Skeletal muscle cell (primary cell): ENCODE measurements at places on chromosomes 6 and 20.

GRCh38 chr6:170452767-170453545 lies 100.2 kb downstream of the PSMB1 start:
- DNase-seq = no peak

GRCh38 chr6:20933057-20933788 lies 399.0 kb downstream of the CDKAL1 start:
- no peak for DNase-seq

- DNase-seq = no peak
These were observed 8.8 kb downstream of the DUSP15 start for GRCh38 chr20:31861385-31862156.

DNA sequence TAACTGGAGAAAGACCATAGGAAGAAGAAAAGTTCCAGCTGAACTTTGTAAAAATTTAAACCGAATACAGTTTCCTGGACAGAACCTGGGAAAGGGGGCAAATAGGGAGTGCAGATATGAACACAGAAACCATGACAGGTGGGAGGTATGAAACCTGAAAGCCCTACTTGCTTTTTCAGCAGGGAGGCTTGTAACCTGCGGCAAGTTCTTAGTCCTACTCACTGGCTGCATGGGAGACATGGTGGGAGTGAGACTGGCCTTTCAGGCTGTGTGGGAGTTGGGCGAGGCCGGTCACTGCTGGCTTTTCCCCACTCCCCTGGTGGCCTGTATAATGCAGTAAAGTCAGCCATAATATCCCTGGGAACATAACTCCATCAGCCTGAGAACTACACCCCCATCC lies 54.2 kb downstream of the ROS1 start:
- no peak for DNase-seq

DNA sequence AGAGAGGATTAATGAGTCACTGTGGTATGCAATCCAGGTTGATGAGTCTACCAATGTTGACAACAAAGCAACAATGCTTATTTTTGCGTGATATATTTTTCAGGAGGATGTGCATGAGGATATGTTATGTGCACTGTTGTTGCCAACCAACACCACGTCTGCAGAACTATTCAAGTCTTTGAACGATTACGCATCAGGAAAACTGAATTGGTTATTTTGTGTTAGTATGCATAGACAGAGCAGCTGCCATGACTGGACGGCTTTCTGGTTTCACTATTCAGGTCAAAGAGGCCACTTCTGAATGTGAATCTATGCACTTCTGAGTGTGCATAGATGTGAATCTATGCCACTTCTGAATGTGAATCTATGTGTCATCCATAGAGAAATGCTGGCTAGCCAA lies 134.0 kb upstream of the GRIK2 start:
- no peak for DNase-seq

DNA sequence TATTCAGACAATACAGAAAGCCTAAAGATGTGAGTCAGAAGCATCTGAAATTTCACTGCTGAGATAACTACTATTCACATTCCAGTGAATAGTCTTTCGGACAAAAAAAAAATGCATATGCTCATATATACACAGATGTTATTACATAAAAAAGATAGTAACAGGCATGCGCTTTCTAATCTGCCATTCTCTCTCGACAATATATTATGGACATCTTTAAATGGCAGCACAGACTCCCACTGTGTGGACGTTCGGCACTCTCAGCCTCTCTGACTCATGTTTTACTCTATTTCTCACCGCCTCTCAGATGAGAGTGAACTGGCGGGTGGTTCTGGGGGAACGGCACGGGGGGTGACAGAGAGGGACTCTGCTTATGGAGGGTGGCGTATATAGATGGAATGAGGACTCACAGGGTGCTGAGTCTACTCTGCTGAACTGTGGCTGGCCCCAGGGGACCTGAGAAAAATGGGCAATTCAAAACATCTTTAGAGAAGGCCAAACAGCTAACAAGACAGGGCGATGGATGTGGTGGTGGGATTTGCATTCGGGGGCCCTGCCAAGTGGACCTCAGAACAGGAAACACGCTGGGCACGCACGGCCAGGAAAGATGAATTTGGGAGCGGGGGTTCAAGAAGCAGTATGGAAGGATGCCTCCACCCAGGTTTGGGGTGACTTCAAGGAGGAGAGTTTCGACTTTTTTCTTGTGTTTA lies 68.9 kb downstream of the MDGA1 start:
- DNase-seq = no peak

DNA sequence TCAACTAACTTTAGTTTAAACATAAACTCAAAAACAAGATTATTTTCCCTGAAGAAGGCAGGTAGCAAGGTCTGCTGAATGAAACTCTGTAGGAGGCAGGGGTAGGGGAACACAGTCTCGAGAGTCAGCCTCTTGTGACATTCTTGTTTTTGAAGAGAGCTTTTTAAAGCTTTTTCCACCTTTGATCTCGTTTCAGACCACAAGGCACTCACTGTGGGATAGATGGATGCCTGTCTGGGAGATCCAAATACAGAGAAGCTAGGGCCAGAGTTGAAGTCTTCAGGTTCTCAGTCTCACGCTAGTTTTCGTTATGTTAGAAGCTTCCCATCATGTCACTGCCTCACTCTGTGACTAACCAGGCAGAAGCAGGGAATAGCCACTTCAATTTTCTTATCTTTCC lies 14.9 kb downstream of the F13A1 start:
- DNase-seq = no peak

GRCh38 chr6:32855467-32856174 lies 1.6 kb downstream of the PSMB9 start:
- DNase-seq = no peak

GRCh38 chr6:24492475-24492874 lies 2.3 kb upstream of the ALDH5A1 start:
- no peak for DNase-seq

GRCh38 chr6:77688649-77689048 lies 35.8 kb downstream of the MEI4 start:
- DNase-seq = no peak

DNA sequence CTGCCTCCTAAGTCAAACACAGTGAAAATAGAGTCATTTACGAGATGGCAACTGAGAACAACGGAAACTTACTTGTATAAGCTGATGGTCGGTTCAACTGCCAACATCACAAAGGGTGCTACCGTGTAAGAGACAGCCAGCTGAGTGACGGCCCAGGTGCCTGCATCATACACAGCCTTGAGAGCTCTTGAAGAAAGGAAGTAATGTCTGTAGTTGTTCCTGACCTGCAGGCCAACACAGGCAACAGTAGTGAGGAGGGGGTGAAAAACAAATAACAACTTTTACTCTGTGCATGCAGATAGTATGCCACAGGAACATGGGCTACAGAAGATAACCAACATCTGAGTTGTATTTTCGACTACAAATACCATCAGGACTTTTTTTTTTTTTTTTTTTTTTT lies 102.7 kb downstream of the MBOAT1 start:
- DNase-seq = no peak

DNA sequence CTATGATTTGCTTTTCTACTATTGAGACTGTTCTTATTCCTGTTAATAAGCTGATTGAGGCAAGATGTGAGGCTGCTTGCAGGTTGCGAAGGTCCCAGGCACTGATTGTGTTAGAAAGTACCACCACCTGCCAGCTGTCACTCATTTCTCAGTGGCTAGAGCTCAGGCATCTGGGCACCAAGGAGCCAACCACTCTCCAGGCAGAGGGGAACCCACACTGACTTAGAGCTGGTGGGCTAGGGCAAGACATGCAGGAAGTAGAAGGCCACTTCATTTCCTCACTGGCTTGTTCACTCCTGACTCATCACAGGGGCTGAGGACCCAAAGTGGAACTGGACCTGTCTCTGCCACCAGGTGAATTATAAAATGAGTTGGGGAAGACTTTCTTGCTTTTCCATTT lies 7.8 kb upstream of the DLL1 start:
- DNase-seq = no peak

DNA sequence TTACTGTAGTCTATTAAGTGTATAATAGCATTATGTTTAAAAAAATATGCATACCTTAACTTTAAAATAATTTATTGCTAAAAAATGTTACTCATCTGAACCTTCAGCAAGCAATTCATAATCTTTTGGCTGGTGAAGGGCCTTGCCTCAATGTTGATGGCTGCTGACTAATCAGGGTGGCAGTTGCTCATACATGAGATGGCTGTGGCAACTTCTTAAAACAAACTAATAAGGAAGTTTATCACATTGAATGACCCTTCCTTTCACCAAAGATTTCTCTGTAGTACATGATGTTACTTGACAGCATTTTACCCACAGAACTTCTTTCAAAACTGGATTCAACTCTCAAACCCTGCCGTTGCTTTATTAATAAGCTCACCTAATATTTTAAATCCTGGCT lies 84.0 kb downstream of the TASP1 start:
- DNase-seq = no peak

DNA sequence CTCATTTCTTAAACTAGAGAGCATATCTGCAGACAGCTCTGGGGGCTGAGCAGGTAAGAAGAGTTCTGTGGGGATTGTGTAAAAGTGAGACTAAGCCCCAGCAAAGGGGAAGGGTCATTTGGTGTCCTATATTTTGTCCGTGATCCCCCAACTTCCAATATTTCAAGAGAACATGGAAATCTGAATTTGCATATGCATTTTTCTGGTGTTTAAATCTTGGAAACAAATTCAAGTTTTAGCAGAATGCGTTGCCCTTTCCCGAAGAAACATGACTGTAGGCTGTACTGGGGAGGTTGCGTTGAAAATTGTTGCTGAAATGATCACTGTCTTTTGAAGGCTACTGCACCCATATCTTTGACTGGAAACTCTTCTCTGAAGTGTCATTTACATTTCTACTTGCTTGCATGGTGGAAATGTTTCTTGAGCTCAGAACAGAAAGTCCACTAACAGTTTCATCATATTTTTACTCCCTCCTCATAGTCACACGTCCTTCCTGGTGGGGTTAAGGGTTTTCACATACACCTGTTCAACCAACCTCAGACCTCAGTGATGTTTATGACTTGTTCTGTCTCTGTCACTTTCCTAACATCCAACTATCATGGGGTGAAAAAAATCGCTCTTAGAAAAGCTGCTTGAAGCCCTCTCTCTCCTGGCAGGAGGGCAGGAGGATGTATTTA lies 140.3 kb downstream of the BCAS1 start:
- no peak for DNase-seq

GRCh38 chr6:56450882-56451739 lies 191.6 kb downstream of the DST start:
- DNase-seq = peak; percentile 49

- DNase-seq = peak; percentile 65
These were observed 59.1 kb upstream of the PTPN1 start for GRCh38 chr20:50450881-50451752.

GRCh38 chr6:53796791-53797190 lies 2.0 kb downstream of the LRRC1 start:
- no peak for DNase-seq
